A549 (cell line): ENCODE measurements at places on chromosomes 2 and 18.

- DNase-seq = no peak
Observed at GRCh38 chr2:68588589-68588988, 54.8 kb upstream of the PROKR1 start.

DNA sequence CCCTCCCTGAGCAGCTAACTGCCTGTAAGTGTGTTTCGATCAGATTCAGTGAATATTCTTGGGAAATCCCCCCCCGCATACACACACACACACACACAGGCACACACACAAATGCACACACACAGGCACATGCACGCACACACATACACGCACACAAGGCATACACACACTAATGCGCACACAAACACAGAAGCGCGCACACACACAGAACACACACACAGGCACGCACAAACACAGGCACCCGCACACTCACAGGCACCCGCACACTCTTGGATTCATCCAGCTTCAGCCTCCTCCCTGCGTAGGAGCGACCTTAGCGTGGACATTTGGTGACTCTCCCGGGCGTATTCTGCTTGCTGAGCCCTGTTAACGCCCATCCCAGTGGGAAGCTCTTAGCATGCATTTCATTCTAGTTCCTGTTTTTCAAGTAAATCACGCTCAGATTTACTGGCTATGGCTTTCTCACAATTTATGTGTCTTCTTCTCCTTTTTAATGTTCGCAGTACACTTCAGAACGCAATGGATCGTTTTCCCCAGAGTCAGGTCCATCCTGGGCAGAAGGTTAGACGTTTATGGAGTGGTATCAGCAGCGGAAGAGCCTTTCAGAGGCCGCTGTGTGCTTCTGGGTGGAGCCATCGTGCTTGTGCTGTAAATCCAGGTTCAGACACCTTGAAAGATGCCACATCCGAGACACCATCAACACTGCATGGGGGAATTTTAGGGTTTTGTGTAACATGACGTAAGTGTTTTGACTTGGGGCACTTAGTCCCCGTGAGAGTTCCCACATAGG lies 656.6 kb downstream of the GALR1 start:
- DNase-seq = no peak

DNA sequence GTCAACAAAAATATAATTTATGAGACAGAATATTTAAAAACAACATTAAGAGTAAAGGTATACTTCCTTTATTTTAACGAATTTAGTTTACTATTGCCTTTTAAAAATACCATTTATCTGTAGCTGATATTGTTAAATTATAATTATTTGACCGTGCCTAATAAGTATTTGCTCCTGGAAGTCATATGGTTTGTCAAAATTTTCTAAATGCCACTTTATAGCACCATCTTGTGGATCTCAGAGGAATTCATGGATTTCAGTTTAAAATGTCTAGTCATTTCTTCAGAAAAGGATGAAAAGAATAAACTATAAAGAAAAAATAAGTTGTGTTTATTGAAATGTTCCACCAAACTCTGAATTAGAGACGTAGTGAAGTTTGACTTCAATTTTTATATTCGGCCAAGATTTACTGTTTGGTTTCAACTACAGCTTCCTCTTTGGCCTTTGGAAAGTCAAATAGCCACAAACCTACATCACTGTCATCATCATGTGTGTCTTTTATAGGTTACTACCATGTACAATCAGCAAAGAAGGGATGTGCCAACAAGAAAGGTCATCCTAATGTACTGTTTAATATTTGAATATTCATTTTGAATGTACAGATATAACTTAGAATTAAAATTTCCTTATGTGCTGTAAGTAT lies 10.3 kb upstream of the FTCDNL1 start:
- peak; percentile 6 for DNase-seq

DNA sequence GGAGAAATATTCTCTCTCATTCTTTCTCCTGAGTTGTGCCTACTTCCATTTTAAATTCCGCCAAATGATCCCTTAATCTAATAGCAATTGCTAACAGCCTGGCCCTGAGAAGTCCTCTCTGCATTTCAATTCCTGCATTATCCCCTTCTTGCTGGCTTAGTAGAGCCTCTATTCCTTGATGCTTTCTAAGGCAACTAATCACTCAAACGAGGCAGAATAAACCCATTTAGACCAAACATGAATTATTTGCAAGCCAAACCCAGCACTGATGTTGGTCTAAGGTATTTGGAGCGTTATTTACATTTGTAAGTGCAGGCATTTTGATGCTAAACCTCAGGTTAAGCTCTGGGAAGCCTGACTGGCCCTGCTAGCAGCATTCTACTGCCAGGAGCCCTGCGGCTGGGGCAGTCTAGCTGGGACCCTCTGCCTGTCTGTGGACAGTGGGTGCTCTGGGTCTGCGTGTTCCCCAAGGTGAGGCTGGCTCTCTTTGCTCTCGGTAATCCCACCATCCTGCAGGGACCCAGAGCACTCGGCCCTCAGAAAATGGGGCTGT lies 173.1 kb upstream of the HS6ST1 start:
- no peak for DNase-seq

- no peak for DNase-seq
Observed at GRCh38 chr18:39607034-39607433, 2041.4 kb upstream of the CELF4 start.

DNA sequence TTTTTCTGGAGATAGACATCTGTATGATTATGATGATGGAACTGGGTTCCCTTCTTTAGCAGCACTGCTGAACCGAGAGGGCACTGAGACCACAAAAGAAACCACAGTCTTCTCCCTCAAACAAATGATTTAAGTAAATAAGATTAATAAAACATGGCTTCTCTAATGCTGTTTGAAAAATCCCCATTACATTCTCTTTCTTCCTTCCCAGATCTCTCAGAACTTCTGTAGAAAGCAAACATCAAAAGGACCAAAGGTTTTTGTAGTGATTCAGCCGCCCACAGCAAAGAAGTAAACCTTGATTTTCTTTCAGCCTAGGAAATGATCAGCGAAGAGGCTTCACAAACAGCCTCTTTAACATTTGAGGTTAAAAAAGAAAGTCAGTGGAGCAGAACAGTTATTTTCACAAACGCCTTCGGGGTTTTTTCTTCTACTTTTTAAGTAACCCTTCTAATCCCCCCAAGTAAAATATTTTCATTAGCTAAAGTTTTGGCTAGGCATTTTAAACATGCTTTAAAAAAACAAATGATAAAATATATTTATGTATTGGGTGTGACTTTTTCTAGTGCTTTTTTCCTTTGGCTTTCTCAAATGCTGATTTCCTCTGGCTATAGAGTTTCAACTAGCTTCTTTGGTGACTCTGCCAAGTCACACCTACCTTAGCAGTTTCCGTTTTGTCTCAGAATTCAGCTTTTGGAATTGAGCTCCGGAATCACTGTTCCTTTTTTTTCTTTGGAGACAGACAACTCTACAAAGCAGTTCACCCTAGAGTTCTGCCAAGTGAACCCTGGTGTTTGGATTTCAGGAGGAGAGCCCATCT lies 89.6 kb downstream of the UPP2 start:
- DNase-seq = no peak
